ENCODE measurements at places on chromosomes 6 and 20. TPM values are rescaled to one million over a fixed set of nuclear protein-coding genes. Genes with fewer than 3 reads are reported as not detected.

GRCh38 chr6:134585517-134585873 lies 267.6 kb upstream of the SGK1 start:
- DNase-seq = no peak

GRCh38 chr6:31094389-31094881 lies 17.9 kb downstream of the C6orf15 start:
- DNase-seq = no peak

DNA sequence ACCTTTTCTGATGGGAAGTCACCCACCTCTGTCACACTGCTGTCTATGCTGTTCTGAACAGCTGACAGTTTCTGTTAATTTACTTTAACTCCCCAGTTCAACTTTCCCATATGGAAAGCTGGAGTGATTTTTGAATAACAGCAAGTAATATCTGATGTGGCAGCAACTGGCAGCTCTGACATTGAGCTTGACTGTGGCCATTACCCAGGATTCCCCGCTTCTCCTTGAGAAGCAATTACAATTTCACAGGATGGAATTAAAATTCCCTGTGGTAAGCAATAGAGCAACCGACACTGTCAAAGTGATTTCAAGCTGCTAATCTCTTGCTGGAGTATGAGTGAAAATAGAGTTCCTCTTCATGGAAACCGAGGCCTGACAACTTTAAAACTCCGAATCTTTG lies 348.1 kb upstream of the SOX4 start:
- DNase-seq = no peak

The ZBTB46 gene
- total RNA-seq = 7.4 TPM

DNA sequence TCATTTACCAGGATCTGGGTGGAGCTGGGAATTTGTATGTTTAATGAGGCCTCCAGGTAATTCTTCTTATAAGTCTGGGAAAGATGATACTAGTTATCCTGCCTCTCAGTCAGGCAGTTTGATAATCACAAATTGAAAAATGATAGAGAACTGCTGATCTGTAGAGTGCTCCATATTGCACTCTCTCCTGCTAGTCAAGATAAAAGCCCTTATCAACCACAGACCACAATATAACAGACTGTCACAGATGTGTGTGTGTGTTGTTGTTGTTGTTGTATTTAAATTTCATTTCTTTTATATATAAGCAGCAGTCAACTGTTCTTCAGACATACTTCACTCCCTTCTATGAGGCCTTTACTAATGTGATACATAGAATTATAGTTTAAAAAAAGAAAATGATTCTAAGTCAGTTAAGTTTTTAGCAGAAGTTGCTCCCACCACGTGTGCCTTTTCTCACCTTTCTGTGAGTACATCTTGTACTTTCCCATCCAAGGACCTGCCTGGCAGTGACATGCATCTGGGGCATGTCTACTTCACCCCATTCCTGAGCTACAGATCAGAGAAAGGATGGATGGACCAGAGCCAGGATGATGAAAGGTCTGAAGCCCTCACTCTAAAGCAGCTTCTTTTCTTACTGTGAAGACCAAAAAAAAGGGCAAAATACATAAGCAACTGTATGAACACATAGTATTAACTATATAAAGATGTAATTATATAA lies 29.8 kb downstream of the TENT5A start:
- no peak for DNase-seq

DNA sequence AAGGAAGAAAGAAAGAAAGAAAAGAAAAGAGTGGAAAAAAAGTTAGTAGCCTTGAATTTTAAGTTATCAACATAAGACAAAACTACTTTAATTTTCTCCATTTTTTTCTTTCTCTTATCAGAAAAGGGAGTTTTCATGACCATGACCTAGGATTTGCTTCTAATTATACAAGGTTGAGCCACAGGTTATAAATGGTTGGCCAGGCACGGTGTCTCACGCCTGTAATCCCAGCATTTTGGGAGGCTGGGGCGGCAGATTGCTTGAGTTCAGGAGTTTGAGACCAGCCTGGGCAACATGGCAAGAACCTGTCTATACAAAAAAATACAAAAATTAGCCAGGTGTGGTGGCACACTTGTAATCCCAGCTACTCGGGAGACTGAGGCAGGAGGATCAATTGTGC lies 7.8 kb upstream of the MTRES1 start:
- no peak for DNase-seq

DNA sequence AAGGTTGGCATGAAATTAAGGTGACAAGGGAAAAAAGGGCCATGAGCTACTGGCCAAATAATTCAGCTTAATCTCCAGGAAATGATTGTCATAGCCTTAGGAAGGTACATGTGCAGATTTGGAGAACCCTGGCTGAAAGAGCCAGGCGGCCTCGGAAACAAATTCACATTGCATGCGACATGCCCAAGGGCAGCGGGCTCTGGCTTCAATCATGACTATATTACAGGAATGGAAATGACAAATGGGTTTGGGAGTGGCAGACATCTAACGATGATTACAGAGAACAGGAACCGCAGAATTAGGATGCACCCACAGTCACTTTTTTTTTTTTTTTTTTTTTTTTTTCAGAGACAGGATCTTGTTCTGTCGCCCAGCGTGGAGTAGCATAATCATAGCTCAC lies 112.4 kb upstream of the SALL4 start:
- no peak for DNase-seq

The OR2J3 gene
- not detected for total RNA-seq

- DNase-seq = no peak
Observed at GRCh38 chr6:6685249-6686040, 96.9 kb downstream of the LY86 start.

DNA sequence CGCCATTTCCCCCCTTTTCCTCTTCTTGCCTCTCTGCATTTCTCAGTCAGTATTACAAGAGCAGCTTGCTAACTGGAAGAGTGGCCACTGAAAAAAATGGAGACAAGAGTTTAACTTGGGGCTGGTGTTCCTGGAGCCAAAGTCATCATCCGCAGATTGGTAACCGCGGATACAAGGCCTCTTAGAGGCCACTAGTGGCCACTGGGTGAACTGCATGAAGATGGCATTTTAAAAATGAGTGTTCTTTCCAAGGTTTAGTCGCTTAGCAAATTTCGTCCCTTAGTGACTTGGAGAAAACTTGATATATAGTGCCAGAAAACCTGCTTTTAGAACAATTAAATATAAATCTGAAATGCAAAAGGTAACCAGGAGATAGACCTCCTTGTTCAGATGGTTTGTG lies 4.8 kb downstream of the F13A1 start:
- DNase-seq = no peak

The LY6G5B gene
- total RNA-seq = 7.4 TPM

- no peak for DNase-seq
Observed at GRCh38 chr20:61629602-61630390, 377.7 kb downstream of the CDH4 start.

The POM121L2 gene
- total RNA-seq = not detected

DNA sequence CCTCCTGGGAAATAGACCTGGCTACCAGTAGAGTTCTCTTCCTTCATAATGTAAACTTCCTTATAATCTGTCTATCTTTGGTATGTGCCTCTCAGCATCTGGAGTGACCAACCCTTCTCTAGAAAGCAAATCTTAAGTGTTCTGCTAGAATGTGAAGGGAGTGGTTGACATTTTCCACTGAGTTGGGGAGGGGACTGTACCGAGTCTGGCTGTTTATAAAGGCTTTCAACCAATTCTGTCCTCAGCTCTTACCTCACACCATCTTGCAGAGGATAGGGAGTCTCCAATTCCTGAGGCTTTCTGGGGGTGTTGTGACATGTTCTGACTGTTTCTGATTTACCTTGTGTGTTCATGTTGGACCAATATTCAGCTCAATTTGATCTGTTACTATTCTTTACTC lies 39.6 kb downstream of the FAM217A start:
- no peak for DNase-seq

GRCh38 chr6:85866758-85867401 lies 224.2 kb upstream of the SYNCRIP start:
- no peak for DNase-seq

The RPS10 gene
- 2,671 TPM for total RNA-seq

DNA sequence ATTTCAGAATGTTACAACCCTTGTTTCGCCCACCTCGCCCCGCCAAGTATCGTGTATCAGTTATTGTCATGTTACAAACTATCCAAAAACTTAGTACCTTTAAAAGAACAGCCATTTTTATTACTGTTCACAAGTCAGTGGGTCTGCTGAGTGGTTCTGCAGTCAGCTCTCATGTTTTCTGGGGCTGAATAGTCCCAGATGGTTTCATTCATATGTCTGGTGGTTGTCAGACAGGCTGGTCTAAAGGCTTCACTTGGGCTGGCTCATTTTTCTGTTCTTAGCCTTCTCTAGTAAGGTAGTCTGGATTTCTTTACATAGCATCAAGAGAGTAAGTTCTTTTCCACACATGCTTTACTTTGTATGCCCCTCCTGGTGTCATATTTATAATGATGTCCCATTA lies 8.6 kb downstream of the ZNF292 start:
- DNase-seq = no peak

Data from vagina (tissue), 2 donors.